ENCODE measurements at places on chromosomes 3 and 15.

DNA sequence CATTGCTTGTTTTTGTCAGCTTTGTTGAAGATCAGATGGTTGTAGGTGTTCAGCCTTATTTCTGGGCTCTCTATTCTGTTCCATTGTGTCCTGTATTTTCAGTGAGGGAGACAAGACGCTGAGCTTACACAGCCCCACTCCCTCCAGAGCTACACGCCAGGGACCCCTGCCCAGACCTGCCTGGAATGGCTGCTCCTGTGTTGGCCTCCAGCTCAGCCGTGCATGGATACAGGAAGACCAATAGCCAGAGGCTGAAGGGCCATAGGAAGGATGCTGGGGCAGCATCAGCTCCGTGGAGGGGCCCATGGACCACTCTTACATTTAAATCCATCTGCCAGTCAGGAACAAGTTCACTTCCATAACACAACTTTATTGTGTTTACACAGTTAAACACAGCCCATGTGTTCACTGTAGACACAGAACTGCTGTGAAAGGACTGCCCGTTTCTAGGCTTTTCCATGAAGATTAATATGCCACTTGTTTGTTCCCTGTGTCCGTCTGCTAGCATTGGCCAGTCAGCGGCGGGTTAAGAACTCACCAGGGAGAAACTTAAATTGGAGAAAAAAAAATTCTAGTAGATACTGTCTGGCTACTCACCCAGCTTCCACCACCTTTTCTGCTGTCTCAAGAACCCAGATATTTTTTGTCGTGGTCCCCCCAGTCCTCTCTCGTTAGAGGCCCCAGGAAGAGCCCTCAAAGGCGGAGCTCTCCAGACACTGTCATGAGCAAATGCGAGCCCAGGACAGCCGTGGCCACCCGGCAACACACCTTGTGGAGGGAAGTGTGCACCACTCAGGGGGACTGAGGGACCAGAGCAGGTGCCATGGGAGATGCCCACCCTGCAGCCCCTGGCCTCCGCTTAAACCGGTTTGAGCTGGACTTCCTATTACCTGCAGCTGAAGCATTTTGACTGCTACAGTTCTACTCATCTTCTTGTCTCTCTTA, 142.3 kb upstream of the MEF2A start:
- no peak for DNase-seq

GRCh38 chr3:131279577-131279976, 102.0 kb upstream of the NUDT16 start:
- DNase-seq, result no peak

DNA sequence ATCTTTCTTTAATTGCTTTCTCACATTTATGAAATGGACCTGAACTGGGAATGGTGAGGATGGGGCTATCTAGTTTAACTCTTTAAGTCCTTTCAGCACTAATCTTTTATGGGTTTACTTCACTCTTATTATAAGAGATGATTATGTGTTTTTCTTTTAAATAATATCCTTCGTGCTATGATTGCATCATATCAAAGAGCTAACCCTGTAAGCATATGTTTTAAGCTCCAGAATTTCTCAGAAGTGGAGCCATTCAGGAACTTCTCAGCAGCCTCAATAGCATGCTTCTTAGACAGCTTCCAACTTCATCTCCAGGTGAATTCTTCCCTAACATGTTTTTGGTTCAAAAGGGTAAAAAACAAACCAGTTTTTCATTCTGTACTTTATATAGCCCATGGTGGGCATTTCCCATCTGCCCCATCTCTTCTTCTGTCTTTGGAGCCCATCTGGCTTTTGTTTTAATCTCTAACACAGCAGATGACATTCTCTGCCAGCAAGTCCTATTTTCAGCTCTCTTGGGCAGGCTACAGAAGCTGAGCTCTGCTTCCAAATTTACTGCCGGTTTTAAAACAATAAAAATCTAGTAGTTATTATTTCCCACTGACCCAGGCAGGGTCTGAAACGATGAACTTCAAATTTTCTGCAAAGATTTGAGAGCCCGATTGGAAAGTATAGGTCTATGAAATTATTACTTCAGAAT, 26.8 kb upstream of the IL1RAP start:
- DNase-seq, result no peak

GRCh38 chr3:149010966-149011365, 19.6 kb downstream of the GYG1 start:
- DNase-seq, result no peak

DNA sequence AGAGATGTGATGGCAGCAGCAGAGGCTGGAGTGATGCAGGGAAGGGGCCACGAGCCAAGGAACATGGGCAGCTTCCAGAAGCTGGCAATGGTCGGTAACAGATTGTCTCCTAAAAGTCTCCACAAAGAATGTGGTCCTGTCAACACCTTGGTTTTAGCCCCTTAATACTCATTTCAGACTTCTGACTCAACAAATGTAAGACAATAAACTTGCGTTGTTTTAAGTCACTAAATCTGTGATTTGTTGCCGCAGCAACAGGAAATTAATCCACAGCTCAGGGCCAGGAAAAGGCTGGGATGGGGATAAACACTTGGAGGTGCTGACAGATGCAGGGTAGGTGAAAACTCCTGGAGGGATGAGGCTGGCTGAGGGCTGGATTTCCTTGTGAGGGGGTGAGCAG, 69.9 kb downstream of the OXNAD1 start:
- no peak for DNase-seq

DNA sequence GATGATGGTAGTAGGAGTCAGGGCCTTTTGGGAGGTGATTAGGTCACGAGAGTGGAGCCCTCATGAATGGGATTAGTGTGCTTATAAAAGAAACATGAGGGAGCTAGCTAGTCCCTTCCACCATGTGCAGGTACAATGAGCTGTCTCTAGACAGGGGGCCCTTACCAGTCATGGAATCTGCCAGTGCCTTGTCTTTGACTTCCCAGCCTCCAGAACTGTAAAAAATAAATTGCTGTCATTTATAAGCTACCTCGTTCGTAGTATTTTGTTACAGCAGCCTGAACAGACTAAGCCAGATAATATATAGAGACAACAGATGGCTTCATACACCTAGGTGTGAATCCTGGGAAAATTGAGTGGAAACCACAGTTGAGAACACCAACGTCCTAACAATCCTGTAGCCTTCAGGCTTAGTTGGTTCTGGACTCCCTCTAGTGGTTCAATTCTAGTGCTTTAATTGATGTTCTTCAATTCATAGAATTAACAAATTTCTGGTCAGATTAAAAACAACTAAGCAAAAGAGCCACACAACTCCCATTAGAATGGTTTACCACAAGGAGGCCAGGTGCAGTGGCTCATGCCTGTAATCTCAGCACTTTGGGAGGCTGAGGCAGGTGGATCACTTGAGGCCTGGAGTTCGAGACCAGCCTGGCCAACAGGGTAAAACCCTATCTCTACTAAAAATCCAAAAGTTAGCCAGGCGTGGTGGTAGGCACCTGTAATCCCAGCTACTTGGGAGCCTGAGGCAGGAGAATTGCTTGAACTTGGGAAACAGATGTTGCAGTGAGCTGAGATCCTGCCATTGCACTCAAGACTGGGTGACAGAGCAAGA, 21.3 kb upstream of the GATM start:
- no peak for DNase-seq

DNA sequence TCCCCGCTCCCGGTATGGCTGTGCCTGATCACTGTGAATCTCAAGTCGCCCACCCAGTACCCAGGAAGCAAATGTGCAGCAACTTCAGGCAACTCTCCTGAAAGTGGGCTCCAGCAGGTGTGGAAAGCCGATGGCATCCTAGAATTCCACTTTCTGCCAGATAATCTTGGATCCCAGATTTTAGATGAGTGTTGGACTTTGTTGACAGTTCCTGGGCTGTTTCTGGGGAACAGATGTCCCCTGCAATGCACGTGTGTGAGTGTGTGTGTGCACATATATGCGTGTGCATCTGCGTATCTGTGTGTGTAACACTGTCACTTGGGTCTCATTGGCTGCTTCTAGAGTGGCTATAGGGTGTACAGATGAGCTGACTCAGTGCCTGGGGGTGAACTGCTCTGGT, 59.0 kb downstream of the FEM1B start:
- DNase-seq, result no peak
